Thyroid gland (tissue), 4 donors: ENCODE measurements at places on chromosomes 11 and 22.

DNA sequence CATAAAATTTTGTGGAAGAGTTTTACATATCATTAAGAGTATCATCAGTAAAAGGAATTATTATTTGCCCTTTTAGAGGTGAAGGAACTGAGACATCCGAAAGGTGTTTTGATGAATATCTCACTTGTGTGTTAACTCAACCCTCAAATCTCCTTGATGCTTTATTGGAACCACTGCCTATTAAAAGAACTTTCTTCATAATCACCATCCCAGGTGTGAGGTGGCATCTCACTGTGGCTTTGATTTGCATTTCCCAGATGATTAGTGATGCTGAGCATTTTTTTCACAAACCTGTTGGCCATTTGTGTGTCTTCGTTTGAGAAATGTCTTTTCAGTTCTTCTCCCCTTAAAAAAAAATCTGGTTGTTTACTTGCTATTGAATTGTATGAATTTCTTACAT, 134.0 kb upstream of the SYN3 start:
- no peak overlapping the region for H3K4me3 ChIP-seq
- H3K27ac ChIP-seq = no peak overlapping the region
- H3K4me1 ChIP-seq = no peaks in the 10 kb centered on the region
- no peak for DNase-seq

GRCh38 chr11:65399249-65399648, 12.8 kb downstream of the FRMD8 start:
- H3K4me1 ChIP-seq = peaks cover 5% of the 10 kb centered on the region
- no peak overlapping the region for H3K27ac ChIP-seq
- DNase-seq = no peak
- no peaks in the 10 kb centered on the region for H3K27me3 ChIP-seq

DNA sequence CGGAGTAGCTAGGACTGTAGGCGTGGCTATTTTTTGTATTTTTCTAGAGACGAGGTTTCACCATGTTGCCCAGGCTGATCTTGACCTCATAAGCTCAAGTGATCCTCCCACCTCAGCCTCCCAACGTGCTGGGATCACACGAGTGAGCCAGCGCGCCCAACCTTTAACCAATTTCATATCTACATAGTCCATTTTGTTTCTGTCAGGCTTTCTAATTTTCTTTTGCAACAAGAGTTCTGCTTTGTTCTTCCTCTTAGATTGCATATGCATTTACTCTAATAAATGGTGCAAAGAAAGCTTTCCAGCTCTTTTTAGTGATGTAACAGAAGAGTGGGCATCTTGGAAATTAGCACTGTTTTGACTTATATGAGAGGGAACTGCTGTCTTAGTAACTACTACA, 13.3 kb downstream of the RTN3 start:
- H3K4me1 ChIP-seq = peaks cover 27% of the 10 kb centered on the region
- no peak for DNase-seq
- no peak overlapping the region for H3K4me3 ChIP-seq
- no peaks in the 10 kb centered on the region for H3K36me3 ChIP-seq

- H3K27ac ChIP-seq = no peak overlapping the region
- no peaks in the 10 kb centered on the region for H3K4me1 ChIP-seq
- H3K36me3 ChIP-seq = no peaks in the 10 kb centered on the region
- no peaks in the 10 kb centered on the region for H3K27me3 ChIP-seq
- H3K4me3 ChIP-seq = no peak overlapping the region
- DNase-seq = no peak
These were observed 155.7 kb downstream of the AASDHPPT start for GRCh38 chr11:106233191-106233590.

GRCh38 chr11:62705413-62705812, 1.8 kb downstream of the BSCL2 start:
- H3K27me3 ChIP-seq = no peaks in the 10 kb centered on the region
- H3K36me3 ChIP-seq = peaks cover under 1% of the 10 kb centered on the region
- H3K4me3 ChIP-seq = no peak overlapping the region
- H3K4me1 ChIP-seq = peaks cover 29% of the 10 kb centered on the region
- no peak overlapping the region for H3K27ac ChIP-seq

- no peaks in the 10 kb centered on the region for H3K36me3 ChIP-seq
- peak; percentile 66 for DNase-seq
- H3K4me3 ChIP-seq = no peak overlapping the region
- H3K27me3 ChIP-seq = no peaks in the 10 kb centered on the region
- H3K27ac ChIP-seq = no peak overlapping the region
These were observed 5.3 kb downstream of the OR51F2 start for GRCh38 chr11:4826425-4826824.

DNA sequence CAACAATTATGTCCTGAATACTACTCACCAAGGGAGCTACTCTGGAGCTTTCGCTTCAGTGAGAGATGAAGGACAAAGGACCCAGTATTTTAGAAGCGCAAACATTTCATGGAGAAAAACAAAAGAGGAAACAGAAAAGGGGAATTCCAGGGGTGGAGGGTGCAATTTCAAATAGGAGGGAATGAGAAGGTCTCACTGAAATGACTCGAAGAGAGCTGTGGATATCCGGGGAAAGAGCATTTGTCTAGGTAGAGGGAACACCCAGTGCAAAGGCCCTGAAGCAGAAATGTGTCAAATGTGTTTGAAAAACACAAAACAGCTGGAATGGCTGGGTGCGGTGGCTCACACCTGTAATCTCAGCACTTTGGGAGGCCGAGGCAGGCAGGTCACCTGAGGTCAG, 2.4 kb downstream of the RPS19BP1 start:
- H3K4me1 ChIP-seq = peaks cover 51% of the 10 kb centered on the region
- no peak for DNase-seq
- no peak overlapping the region for H3K4me3 ChIP-seq
- H3K27ac ChIP-seq = no peak overlapping the region

DNA sequence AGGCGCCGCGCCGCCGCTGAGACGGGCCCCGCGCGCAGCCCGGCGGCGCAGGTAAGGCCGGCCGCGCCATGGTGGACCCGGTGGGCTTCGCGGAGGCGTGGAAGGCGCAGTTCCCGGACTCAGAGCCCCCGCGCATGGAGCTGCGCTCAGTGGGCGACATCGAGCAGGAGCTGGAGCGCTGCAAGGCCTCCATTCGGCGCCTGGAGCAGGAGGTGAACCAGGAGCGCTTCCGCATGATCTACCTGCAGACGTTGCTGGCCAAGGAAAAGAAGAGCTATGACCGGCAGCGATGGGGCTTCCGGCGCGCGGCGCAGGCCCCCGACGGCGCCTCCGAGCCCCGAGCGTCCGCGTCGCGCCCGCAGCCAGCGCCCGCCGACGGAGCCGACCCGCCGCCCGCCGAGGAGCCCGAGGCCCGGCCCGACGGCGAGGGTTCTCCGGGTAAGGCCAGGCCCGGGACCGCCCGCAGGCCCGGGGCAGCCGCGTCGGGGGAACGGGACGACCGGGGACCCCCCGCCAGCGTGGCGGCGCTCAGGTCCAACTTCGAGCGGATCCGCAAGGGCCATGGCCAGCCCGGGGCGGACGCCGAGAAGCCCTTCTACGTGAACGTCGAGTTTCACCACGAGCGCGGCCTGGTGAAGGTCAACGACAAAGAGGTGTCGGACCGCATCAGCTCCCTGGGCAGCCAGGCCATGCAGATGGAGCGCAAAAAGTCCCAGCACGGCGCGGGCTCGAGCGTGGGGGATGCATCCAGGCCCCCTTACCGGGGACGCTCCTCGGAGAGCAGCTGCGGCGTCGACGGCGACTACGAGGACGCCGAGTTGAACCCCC, 798 bp downstream of the BCR start:
- no peaks in the 10 kb centered on the region for H3K27me3 ChIP-seq
- peaks cover 55% of the 10 kb centered on the region for H3K4me1 ChIP-seq
- DNase-seq = peak; percentile 48

- no peaks in the 10 kb centered on the region for H3K36me3 ChIP-seq
- DNase-seq = no peak
- no peaks in the 10 kb centered on the region for H3K27me3 ChIP-seq
- no peaks in the 10 kb centered on the region for H3K4me1 ChIP-seq
- H3K27ac ChIP-seq = no peak overlapping the region
These were observed 21.6 kb downstream of the C11orf86 start for GRCh38 chr11:66996609-66997273.

GRCh38 chr22:41826021-41826420, 6.9 kb upstream of the SREBF2 start:
- no peaks in the 10 kb centered on the region for H3K27me3 ChIP-seq
- H3K4me3 ChIP-seq = no peak overlapping the region
- H3K4me1 ChIP-seq = no peaks in the 10 kb centered on the region
- H3K27ac ChIP-seq = no peak overlapping the region
- H3K36me3 ChIP-seq = no peaks in the 10 kb centered on the region
- DNase-seq = no peak

DNA sequence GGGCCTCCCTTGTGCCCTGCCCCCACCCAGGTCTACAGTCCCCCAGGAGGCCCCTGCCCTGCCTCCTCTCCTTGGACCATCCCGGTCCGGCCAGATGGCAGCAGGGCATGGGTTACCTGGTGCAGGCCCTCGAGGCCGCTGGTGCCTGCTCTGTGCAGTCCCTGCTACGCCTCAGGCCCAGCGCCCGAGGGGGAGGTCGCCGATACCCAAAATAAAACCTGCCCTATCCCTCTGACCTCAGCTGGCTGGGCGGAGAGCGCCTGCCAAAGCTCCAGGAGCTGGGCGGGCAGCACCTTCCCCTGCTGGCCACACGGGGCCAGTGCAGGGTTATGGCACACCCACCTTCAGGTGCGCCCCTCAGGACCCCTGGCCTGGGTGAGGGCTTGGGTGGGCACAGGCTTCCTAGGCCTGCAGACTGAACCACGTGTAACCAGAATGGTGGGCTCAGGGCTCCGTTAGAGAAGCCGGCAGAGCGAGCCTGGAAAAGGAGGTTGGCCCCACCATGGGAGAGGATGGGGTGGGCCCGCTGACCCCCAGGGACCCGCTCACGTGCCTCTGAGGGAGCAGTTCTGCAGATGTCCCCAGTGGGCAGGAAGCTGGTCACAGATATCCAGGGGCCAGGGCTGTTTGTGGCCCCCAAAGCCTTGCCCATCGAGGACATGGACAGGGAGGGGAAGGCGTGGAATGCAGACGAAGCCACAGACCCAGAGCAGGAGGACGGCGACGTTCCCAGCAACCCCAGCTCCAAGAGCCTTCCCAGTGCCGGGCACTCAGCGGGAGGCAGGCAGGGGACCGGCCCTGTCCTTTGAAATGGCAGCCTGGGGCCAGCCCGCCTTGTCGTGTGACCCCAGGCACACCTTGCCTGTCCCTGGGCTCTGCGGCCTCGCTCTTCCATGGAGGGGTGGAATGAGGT, 1.7 kb upstream of the TNNT3 start:
- no peak for DNase-seq
- no peaks in the 10 kb centered on the region for H3K27me3 ChIP-seq
- no peaks in the 10 kb centered on the region for H3K36me3 ChIP-seq

GRCh38 chr11:96033095-96033494, 109.2 kb upstream of the MTMR2 start:
- no peak for DNase-seq
- H3K27ac ChIP-seq = peak overlapping the region; percentile 14
- peaks cover 46% of the 10 kb centered on the region for H3K4me1 ChIP-seq
- H3K27me3 ChIP-seq = no peaks in the 10 kb centered on the region
- no peak overlapping the region for H3K4me3 ChIP-seq

- H3K27ac ChIP-seq = no peak overlapping the region
- peaks cover 12% of the 10 kb centered on the region for H3K4me1 ChIP-seq
- no peak overlapping the region for H3K4me3 ChIP-seq
- H3K36me3 ChIP-seq = no peaks in the 10 kb centered on the region
- no peak for DNase-seq
- H3K27me3 ChIP-seq = no peaks in the 10 kb centered on the region
These were observed 140.9 kb upstream of the MTNR1B start for GRCh38 chr11:92828556-92828955.

DNA sequence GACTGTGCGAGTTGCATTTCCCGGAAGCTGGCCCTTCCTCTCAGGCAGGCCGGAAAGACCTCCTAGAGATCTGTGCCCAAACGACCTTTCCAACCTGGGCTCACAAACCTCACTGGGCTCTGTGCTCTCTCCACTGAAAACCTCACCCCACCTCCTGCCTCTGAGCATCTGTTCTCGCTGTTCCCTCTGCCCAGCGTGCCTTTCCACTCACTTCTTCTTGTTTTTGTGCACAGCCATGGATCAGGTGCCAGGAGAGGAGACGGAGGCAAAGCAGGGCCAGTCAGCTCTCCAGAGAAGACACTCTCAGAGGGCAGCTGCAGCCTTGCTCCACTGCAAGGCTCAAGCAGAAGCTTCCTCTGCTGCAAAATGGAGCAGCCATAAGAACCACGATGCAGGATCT, 10.9 kb upstream of the CPT1A start:
- DNase-seq = no peak
- no peaks in the 10 kb centered on the region for H3K36me3 ChIP-seq
- peaks cover 14% of the 10 kb centered on the region for H3K4me1 ChIP-seq
- no peak overlapping the region for H3K27ac ChIP-seq
- H3K4me3 ChIP-seq = no peak overlapping the region

DNA sequence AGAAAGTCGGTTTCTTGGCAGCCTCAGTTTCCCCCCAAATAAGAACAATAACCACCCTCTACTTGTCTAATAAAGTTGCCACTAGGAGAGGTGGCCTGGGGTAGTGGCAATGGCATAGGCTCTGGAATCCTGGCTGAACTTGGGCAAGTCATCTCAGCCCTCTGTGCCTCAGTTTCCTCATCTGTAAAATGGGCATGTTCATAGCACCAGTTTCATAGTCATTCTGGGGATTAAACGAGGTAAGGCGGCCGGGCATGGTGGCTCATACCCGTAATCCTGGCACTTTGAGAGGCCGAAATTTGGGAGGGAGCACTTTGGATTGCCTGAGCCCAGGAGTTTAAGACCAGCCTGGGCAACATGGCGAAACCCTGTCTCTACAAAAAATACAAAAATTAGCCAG, 63.0 kb downstream of the SGSM1 start:
- H3K36me3 ChIP-seq = no peaks in the 10 kb centered on the region
- H3K4me3 ChIP-seq = no peak overlapping the region
- no peak overlapping the region for H3K27ac ChIP-seq

DNA sequence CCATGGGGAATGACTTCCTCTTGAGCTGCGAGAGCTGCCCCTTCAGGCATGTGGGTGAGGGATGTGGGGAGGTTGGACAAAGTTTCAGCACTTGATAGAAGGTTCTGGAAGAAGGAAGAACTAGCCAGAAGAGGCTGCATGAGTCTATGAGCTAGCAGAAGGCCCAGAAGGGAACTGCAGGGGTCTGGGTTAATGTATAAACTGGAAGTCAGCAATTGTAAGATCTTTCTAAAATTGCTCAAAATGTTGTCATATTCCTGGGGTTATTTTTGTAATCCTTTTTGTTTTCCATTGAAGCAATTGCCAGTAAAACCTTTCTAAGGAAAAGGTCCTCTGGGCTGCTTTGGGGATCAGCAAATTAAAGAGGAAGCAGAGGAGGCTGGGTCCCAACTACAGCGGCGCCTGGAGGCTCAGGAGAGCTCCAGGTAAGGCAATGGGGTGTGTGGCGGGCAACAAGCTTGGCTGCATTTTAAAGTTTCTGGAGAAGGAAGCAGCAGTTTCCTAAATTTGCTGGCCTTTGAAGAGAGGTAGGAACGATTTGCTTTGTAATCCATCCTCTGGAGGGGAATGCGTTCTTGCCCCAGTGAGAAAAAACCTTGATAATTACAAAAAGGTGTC, 29.2 kb downstream of the ADAMTS15 start:
- H3K4me1 ChIP-seq = peaks cover 27% of the 10 kb centered on the region
- H3K27ac ChIP-seq = peak overlapping the region; percentile 83
- no peaks in the 10 kb centered on the region for H3K27me3 ChIP-seq
- peaks cover 15% of the 10 kb centered on the region for H3K36me3 ChIP-seq

- no peak overlapping the region for H3K27ac ChIP-seq
- no peak overlapping the region for H3K4me3 ChIP-seq
- peak; percentile 16 for DNase-seq
- no peaks in the 10 kb centered on the region for H3K27me3 ChIP-seq
- H3K36me3 ChIP-seq = no peaks in the 10 kb centered on the region
These were observed 62.2 kb upstream of the INCENP start for GRCh38 chr11:62061356-62062222.
